ENCODE measurements at places on chromosomes 1 and 21. TPM values are rescaled to one million over a fixed set of nuclear protein-coding genes. Genes with fewer than 3 reads are reported as not detected.

DNA sequence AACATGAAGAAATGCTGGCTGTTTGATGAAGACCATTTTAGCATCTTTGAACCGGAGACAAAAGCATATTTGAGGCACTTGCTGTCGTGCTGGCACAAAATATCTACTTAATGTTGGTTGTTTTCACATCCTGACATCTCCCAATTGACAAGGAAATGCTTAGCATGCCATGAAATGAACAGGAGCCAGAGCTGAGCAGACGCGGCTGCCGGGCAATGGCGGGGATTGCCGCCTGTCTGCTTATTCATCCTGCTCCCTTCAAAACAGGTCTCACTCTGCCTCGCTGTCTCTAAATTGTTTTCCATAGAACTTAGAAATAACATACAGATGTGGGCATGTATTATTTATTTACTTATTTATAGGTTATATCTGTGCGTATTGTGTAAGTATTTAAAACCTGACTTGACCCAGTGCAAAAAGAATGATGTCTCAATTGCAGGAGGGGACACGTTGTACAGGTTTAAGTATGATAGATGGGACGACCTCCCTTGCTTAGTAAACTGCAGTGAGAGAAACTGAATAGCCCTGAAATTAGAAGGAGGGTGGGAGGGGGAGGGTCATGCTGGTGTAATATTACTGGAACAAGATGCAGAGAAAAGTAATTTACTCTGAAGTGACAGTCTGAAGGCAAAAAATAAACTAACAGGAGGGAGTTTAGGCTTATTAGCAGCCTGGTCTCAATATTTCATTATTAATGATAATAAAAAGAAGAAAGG is 590.4 kb upstream of the PLXNA2 start:
- peak; percentile 54 for DNase-seq

DNA sequence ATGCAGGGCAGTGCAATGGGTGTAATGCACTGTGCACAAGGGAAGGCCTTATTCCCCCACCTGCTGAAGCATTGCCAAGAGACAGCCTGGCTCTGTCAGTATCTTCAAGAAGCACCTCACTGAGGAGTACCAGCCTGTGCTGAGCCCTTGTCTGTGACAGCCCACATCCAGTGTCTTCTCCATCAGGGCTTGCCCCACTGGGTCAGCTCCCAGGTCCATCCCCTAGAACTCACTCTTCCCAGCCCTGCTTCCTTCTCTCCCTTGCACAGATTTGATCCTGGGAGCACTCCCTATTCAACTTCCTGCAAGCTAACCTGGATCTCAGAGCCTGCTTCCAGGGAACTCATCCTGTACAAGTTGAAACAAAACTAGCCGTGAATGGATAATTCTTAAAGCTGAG is 33.6 kb upstream of the IFNGR2 start:
- DNase-seq = no peak

GRCh38 chr1:229004066-229004833 is 266.7 kb upstream of the RAB4A start:
- no peak for DNase-seq

DNA sequence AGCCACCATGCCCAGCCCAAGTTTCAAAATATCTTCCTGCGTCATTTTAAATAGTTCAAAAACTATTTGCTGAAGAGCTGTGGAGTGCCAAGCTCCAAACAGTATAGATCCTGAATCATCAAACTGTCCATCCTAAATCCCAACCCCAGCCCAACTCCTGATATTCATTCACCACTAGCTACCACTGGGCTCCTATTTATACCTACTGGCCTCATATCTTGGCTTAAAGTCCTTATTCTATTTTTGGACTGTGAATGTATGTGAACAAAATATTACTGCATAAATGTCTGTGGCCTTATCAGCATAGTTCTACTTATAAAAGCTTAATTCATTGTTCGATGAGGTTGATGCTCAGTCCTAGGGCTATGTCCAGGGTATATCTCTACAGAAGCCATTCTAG is 5.2 kb upstream of the SCAMP3 start:
- DNase-seq = no peak

TMPRSS15 gene
- 2.6 TPM for total RNA-seq

C1orf21 gene
- total RNA-seq = 54.7 TPM

FAM131C gene
- total RNA-seq = 3.6 TPM

RPL11 gene
- 1,023 TPM for total RNA-seq
